Substantia nigra (tissue), 51 donors: ENCODE measurements at places on chromosomes 6 and 20.
A peak's percentile ranks its signal among the peaks of the same experiment; 100 is the strongest.

DNA sequence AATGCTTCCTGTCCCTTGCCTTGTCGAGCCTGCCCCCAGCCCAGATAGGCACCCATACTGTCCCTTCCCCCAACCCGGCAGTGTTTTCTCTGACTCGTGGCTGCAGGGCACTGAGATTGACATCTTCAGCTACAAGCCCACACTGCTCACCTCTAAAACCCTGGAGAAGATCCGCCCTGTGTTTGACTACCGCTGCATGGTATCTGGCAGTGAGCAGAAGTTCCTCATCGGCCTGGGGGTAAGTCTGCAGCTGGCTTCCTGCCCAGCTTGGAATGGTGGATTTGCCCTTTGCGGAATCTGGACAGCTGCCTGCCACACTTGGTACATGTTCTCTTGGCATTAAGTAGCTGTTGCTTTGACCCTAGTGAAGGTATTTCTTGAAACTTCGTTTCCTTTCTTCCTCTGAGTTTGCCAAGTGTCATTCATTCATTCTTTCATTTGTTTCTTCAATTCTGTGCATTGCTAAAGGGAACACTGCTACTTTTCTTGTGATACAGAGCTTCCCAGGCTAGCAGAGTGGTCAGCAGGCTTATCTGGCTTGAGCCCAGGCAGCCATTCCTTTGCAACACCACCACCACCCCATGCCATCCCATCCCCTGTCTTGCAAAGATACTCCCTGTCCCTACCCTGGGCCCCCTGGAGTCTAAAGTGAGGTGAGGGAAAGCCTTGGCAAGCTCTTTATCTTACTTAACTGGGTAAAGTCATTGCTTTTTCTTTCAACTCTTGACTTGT is 26.2 kb downstream of the CCDC167 start:
- DNase-seq, result no peak

DNA sequence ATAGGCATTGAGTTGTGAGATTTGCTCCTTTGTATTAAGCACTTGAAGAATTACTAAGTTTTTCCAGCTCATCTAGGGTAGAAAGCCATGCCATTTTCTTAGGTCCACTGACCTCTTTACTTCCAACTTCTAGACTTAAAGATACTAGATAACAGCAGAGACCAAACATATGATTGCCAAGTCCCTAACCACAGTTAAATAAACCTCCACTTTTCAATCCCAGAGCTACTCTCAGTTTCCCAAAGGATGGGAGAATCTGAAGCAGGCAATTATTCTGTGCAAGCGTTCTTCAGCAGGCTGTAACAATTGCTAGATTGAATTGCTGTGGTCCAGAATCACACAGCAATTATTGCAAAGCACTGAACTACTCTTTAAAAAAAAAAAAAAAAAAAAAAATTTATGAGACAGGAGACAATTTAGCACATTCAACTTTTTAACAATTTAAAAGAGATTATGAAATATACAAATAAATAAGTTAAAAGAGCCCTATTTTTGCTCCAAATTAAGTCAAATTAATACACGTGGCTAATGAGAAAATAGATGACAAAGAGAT is 104.0 kb upstream of the PRSS16 start:
- DNase-seq, result no peak

DNA sequence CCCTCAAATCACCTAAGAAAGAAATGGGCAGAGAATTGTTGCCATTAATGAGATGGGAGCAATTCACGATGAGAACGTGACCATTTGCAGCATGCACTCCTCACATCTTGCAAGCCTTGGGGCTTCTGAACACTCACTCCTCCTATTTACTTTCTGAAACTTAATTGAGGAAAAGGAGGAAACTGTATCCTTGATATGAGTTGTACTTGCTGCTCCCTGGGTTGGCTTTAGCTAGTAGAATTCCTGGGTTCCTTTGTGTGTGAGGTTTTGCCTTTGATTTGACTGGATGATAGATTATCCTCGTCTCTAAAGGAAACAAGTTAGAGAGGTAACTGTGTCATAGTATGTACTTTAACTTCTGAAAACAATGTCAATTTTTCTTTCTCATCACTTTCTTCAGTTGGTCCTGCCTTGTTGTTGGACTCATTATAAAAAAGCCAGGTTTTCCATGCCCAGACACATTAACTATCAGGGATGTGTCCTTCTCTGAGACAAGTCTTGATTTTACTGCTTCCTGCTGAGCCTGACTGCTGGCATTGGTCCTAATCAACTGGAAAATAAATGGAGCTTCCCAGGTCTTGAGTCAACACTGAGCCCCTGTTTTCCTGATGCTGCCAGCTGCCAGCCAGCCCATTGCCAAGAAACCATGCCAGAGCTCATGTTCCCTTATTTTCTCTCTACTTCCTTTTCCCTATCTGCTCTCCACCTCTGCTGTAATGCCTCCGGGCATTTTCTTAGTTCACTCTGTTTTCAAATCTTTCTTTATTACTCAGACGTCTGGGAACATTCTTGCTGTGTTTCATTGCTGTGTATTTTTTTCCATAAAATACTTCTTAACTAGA is 6.0 kb upstream of the MRAP2 start:
- peak; percentile 3 for DNase-seq

DNA sequence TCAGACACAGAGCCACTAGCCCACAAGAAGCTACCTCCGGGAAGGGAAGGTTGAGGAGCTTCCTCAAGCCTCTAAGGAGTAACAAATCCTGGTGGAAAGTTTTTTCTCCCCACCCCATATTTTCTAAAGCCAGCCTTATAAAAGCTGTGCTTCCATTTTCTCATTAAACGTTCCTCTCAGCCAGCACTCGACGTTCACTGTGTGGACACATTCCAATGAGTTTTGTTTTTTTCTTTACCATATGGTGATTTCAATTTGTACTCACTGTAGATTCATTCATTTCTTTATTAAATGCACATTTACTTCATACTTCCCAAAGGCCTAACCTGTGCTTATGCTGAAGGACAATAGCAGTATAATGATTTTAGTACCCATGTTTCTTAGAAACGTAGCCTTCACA is 194.4 kb upstream of the FLRT3 start:
- DNase-seq, result no peak

- DNase-seq, result no peak
These were observed 1.4 kb downstream of the SLC17A1 start for GRCh38 chr6:25830458-25830857.
